ENCODE measurements at places on chromosomes 16 and 17.

- no peak for DNase-seq
These were observed 99.4 kb upstream of the CHMP6 start for GRCh38 chr17:80892019-80892855.

DNA sequence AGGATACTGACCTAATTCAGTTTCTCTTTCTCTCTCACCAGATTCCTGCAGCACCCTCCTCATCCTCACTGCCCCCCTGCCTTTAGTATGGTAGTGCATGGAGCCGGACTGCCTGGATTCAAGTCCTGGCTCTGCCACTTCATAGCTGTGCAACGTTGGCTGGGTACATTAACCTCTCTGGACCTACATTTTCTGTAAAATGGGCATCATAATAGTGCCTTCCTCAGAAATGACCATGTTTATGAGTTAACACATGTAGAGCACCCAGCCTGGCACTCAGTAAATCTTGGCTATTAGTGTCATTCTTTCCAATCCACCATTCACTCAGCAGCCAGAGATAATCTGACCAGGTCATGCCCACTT lies 7.3 kb downstream of the UNC119 start:
- no peak for DNase-seq

- no peak for DNase-seq
These were observed 49.2 kb upstream of the CBFA2T3 start for GRCh38 chr16:89026121-89026612.

- no peak for DNase-seq
These were observed 17.0 kb upstream of the RPRML start for GRCh38 chr17:46995841-46996571.

GRCh38 chr17:29178750-29179231 lies 1.4 kb downstream of the MYO18A start:
- DNase-seq, result no peak

DNA sequence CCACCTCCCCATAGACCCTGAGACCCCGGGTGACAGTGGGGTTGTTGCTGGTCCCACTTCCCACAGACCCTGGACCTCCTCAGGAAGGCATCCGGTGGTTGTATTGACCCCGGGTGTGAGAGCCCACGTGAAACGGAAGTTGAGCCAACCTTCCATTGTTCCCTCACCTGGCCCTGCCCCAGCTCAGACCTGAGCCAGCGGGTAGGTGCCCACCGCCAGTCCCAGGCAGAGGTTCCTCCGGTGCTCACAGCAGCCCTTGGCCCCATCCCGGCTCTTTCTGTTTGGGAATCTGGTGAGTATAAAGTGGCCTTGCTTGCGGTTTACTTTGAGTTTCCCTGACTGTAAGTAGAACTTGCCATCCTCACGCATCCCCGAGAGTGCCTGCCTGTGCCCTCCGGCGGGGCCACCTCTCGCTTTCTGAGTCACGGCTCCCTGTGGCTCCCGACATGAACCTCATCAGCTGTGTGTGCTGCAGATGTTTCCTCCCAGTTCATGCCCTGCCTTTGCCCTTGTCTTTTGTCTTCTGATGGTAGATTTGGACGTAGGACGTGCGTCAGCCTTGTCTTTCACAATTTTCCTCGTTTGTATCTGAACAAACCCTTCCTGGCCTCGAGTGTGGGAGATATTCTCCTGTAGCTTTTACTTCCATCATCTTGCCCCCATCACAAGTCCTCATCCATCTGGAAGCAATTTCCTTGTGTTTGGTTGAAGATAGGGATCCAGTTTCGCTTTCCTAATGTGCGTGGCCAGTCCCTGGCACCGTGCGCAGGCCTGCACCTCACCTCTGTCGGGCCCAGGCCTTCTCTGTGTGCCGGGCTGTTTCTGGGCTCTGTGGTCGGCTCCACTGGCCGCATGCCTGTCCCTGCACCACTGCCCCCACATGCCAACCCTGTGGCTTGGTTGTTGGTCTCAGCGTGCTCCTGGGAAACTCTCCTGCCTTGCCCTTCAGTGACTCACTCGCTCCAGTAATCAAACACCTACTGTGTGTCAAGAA lies 76.0 kb downstream of the METRNL start:
- no peak for DNase-seq

DNA sequence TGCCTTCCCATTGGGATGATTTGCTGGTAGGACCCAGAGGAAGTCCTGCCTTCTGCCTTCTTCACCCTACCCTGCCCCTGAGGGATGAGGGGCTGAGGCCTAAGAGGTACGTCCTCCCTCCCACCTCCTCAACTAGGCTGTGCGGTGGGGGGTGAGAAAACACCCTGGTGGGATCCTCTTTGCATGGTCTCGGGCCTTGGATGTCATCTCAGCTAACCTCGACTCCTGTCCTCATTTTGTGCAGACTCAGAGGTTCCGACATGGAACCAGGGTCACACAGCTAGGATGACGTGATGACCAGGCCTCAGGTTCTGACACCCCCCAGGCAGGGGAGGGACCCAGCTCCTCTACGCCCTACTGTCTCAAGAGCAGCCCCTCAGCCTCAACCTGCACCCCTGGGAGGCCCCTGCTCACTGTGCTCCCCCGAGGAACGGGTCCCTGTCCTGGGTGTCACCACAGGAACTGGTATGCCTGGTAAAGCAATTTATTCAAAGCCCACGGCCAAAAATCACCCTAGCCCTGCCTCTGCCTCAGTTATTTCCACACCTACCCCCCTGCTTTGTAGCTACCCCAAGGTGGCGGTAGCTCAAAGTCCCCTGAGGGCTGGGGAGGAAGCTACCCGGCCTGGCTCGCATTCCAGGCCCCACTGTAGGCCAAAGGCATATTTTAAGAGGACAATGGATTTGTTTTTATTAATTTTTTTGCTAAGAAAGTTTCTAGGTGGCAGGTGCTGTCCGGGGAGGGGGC lies 17.5 kb downstream of the UNC13D start:
- no peak for DNase-seq

GRCh38 chr16:86934581-86935375 lies 356.4 kb downstream of the FOXL1 start:
- no peak for DNase-seq

GRCh38 chr16:77555126-77555525 lies 120.3 kb upstream of the ADAMTS18 start:
- no peak for DNase-seq

GRCh38 chr17:19415806-19416775 lies 5.1 kb downstream of the RNF112 start:
- no peak for DNase-seq

DNA sequence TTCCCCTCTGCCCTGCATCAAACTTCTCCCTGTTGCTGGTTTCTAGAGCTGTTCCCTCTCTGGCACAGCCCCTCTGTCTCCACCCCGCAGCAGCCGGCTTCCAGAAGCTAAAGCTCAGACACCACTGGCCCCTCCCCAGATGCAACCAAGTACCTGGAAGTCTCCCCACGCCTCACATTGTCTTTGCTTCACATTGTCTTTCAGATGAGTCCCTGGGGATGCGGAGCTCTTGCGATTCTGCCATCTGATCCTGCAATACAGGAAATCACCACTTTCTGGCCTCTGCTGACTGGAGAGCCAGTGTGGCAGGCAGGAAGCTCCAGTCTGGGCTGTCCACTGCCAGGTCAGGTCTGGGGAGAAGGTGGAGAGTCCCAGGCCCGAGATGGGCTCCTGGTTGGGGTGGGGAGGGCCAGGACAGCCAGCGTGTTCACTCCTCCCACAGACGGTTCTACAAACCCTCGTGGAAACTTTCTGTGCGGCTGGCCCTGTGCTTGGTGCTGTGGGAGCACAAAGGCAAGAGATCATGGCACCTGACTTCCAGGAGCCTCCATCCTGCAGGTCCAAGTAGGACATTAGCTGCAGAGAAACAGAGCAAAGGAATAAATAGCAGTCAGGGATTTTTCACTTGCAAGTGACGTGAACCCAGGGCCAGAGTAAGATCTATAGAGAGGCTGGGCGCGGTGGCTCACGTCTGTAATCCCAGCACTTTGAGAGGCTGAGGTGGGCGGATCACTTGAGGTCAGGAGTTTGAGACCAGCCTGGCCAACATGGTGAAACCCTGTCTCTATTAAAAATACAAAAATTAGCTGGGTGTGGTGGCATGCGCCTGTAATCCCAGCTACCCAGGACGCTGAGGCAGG lies 47.9 kb upstream of the MAP3K14 start:
- no peak for DNase-seq

- no peak for DNase-seq
These were observed 141.8 kb downstream of the XYLT1 start for GRCh38 chr16:17328932-17329331.
